ENCODE measurements at places on chromosomes 16 and 17.

- DNase-seq = no peak
These were observed 14.7 kb downstream of the GSPT1 start for GRCh38 chr16:11901091-11901490.

DNA sequence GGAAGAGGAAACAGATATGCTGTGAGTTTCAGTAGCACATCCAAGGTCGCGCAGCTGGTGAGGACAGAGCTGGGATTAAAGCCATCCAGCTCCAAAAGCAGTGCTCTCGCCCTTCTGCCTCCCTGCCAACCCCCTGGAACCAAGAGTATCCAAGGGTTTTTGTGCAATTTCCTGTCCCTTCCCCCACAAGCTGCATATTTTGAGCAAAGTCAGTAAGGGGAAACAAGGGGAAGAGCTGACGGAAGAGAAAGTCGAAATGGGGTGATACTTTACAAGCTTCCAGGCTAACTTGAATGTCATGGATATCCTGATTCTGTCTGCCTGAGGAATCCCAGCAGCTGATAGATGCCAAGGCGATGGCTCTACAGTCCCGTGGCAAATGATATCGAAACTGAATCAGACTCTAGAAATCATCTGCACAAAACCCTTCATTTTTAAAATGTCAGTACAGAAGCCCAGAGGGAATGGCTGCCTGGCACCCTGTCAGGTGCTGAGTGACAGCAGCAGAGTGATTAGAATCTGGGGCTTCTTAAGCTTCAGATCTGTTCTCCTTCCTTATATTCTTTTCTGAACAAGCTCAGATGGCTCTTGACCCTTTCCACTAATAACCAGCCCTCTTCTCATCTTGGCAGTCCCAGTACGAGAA, 42.9 kb upstream of the TEKT3 start:
- no peak for DNase-seq

DNA sequence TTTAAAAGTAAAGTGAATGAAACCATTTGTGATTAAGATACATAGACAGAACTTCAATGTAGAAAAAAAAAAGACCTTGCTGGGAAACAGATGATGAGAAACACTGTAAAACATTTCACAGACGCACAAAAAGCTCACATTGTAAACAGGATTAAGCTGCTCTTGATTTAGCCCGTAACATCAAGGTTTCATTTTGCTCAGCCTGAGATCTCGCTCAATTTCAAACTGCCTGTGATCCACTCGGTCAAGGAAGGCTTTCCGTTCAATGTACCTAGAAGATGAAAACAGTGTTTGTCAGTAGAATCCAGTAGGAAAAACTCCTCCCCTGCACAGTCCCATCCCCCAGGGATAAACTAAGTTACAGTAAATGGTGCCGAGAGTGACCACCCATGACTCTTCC, 42.3 kb upstream of the BCAR1 start:
- DNase-seq = no peak

- DNase-seq = peak; percentile 62
These were observed 481.9 kb downstream of the SOX9 start for GRCh38 chr17:72602517-72603419.

GRCh38 chr17:74389084-74389753, 21.9 kb downstream of the GPR142 start:
- no peak for DNase-seq

- no peak for DNase-seq
These were observed 425.1 kb downstream of the UTP18 start for GRCh38 chr17:51685287-51685909.

- no peak for DNase-seq
These were observed 1.8 kb upstream of the NOTUM start for GRCh38 chr17:81962499-81963441.

DNA sequence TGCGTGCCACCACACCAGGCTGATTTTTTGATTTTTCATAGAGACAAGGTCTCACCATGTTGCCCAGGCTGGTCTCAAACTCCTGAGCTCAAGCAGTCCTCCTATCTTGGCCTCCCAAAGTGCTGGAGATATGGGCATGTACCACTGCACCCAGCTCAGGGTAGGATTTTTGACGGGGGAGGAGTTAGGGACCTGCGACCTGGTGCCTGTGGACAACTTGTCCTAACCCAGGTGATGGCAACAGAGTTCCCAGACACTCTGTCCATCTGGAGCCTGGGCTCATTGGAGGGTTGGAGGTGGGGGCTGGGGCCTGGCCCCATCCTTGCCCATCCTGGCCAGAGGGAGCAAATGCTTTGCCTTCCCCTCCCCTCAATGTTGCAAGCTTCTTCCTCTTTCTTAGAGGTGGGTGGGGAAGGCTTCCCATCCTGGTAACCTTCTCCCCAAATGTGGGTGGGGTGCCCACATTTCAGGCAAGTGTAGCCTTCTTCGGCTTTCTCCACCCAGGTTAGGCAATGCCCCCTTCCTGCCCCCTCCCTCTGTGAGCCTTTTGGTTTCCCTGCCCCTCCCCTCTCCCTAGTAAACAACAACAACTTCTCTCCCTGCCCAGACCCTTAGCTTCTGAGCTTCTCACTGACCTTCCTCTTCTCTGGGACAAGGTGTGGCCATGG, 24.9 kb downstream of the RARA start:
- DNase-seq = peak; percentile 59

- DNase-seq = no peak
These were observed 157.4 kb downstream of the FOXL1 start for GRCh38 chr16:86735727-86736126.

DNA sequence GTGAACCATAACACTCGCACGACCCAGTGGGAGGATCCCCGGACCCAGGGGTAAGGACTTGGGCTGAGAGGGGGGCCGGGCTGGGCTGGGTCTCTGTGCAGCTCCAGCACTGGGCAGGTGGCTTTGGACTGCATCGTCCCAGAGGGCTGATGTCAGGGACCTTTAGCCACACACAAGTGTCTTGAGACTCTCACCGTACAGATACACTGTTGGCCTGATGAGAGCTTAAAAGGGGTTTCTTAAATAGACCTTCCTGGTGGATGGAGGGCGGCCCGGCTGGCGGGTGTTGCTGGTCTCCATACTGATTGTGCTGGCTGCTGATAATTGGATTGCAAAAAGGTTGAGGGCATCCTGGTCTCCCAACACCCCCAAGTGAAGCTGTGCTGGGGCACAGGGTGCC, 21.7 kb upstream of the CLEC18A start:
- no peak for DNase-seq

GRCh38 chr16:54135361-54136275, 151.0 kb downstream of the IRX3 start:
- DNase-seq = peak; percentile 54

DNA sequence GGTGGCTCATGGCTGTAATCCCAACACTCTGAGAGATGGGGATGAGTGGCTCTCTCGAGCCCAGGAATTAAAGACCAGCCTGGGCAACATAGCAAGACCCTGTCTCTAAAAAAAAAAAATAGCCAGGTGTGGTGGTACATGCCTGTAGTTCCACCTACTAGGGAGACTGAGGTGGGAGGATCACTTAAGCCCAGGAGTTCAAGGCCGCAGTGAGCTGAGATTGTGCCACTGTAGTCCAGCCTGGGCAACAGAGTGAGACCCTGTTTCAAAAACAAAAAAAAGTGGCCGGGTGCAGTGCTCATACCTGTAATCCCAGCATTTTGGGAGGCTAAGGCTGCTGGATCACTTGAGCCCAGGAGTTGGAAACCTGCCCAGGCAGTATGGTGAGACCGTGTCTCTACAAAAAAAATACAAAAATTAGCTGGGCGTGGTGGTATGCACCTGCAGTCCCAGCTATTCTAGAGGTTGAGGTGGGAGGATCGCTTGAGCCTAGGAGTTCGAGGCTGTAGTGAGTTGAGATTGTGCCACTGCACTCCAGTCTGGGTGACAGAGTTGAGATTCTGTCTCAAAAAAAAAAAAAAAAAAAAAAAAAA, 3.0 kb downstream of the C16orf54 start:
- no peak for DNase-seq

DNA sequence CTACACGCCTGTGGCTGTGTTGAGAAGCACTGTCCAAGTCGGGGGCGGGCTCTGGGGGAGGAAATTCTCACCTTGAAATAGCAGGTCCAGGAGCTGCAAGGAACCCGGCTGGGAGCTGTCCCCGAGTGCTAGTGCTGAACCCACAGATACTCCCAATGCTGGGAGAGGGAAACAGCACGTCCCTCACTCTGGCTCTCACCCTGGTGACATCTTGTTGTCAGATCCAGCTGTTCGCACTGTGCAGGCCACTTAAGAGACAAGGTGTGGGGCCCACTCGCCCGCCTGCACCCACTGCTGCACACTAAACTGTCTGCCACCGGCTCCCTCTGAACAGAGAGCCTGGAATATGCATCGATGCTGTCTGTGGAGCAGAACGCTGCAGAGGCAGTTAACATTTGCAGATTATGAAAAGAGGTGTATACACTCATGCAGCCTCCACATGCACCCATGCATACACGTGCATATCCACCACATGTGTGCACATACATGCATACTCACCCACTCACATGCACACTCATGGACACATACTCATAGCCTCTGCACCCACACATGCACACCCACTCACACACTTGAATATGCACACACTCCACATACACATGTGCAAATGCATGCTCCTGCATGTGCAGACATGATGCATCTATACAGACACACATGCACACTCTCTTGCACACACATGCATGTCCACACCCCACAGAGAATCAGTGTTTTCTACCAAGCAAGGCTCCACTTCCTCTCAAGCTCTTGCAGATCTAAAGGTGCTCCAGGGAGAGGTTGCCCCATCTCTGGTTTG, 42.0 kb downstream of the MGAT5B start:
- peak; percentile 67 for DNase-seq

- peak; percentile 60 for DNase-seq
These were observed 1.0 kb downstream of the SRCIN1 start for GRCh38 chr17:38604479-38605403.

DNA sequence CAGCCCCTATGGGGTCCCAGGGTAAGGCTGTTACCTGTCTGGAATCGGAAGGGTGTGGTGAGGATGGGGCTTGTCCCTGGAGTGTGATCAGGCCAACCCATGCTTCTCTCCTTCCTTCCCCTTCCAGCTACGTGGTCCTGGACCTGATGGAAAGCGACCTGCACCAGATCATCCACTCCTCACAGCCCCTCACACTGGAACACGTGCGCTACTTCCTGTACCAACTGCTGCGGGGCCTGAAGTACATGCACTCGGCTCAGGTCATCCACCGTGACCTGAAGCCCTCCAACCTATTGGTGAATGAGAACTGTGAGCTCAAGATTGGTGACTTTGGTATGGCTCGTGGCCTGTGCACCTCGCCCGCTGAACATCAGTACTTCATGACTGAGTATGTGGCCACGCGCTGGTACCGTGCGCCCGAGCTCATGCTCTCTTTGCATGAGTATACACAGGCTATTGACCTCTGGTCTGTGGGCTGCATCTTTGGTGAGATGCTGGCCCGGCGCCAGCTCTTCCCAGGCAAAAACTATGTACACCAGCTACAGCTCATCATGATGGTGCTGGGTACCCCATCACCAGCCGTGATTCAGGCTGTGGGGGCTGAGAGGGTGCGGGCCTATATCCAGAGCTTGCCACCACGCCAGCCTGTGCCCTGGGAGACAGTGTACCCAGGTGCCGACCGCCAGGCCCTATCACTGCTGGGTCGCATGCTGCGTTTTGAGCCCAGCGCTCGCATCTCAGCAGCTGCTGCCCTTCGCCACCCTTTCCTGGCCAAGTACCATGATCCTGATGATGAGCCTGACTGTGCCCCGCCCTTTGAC, 2.4 kb downstream of the MAPK7 start:
- DNase-seq = no peak

DNA sequence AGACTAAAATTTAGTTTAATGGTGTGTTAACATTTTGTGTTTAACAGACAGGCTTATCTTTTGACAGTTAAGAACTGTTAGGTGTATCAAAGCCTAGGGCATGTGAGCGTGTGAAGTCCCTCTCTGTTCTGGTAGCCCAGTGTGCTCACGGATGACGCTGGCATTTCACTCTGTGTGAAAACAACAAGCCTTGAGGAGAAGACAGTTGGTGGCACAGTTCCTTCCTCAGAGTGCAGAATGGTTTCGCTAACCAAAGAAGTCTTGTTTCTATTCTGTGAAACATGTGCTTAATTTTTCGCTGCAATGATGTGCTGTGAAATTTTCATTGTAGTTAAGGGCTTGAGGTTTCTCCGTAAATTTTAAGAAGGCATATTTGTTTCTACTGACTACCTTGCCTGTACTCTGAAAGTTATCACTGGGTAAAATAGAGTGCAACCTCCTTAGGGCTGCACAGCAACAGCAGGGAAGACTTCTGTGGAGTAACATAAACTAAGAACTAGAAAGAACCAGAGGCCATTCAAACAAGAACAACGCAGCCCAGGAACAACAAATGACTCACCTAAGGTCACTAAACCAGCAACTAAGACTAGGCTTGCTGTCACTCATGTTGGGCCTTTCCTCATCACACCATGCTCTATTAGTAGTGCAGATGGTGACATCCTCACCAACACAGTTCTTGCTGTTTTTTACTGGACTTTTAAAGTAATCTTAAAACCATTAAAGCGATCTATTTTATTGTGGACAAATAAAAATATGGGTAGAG, 33.4 kb downstream of the BRD7 start:
- peak; percentile 51 for DNase-seq

- no peak for DNase-seq
These were observed 77.7 kb upstream of the EEF2KMT start for GRCh38 chr16:5175266-5175665.

DNA sequence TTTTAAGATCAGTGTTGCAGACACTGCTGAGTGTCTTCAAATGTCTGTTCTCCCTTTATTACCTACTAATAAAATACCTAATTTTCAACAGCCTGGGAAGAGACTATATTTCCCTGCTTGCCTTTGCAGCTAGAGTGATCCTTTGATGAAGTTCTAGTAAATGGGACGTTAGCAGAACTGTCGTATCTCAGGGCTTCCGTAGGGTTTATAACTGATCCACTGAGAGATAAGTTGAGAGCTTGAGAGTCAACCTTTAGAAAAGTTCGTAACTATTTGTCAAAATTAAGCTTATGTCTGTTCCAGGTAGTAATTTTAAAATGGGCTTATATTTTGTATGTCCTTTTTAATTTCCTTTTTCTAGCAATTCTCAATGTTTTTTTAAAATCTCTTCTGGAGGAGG, 527.0 kb downstream of the MAF start:
- DNase-seq = peak; percentile 41

GRCh38 chr16:50762241-50762640, 20.4 kb downstream of the CYLD start:
- DNase-seq = no peak

DNA sequence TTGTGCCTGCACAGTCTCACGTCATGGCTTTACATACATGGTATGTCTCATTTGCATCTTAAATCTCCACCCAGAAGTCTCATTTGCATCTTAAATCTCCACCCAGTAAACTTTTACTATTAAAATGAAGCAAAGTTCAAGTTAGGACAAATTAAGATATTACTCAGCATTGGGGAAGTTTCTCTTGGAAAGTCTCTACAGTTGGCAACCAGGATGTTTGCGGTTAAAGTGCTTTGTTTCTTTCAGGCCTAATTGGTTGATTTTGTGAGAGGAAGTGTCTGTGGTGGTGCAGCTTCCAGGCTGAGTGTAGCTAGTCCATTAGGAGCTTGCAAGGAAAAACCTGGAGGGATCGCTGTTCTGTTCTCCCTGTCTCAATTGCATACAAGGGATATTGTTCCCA, 1373.3 kb upstream of the GOT2 start:
- DNase-seq = peak; percentile 49

- no peak for DNase-seq
These were observed 47.9 kb downstream of the COPRS start for GRCh38 chr17:31811101-31811500.

- DNase-seq = peak; percentile 64
These were observed 22.5 kb upstream of the ENPP7 start for GRCh38 chr17:79707931-79708891.

- peak; percentile 64 for DNase-seq
These were observed 19.7 kb downstream of the APPBP2 start for GRCh38 chr17:60506312-60506711.

Data from hematopoietic multipotent progenitor cell treated with erythropoietin and hydrocortisone succinate and interleukin-3 and kit ligand, for 4 days (in vitro differentiated cells).